CD4-positive, alpha-beta T cell treated with Interleukin-15 for 1 hour (primary cell): ENCODE measurements at places on chromosomes 5 and 9.

- peak; percentile 59 for DNase-seq
Measured at GRCh38 chr9:37036776-37037502, 2.9 kb upstream of the PAX5 start.

- no peak for DNase-seq
Measured at GRCh38 chr5:88967633-88968585, 84.9 kb upstream of the MEF2C start.

- DNase-seq = no peak
Measured at GRCh38 chr5:137091472-137091871, 407.7 kb downstream of the SPOCK1 start.

- peak; percentile 40 for DNase-seq
Measured at GRCh38 chr5:14946815-14947620, 75.4 kb upstream of the ANKH start.
